ENCODE measurements at places on chromosomes 6 and 20.

DNA sequence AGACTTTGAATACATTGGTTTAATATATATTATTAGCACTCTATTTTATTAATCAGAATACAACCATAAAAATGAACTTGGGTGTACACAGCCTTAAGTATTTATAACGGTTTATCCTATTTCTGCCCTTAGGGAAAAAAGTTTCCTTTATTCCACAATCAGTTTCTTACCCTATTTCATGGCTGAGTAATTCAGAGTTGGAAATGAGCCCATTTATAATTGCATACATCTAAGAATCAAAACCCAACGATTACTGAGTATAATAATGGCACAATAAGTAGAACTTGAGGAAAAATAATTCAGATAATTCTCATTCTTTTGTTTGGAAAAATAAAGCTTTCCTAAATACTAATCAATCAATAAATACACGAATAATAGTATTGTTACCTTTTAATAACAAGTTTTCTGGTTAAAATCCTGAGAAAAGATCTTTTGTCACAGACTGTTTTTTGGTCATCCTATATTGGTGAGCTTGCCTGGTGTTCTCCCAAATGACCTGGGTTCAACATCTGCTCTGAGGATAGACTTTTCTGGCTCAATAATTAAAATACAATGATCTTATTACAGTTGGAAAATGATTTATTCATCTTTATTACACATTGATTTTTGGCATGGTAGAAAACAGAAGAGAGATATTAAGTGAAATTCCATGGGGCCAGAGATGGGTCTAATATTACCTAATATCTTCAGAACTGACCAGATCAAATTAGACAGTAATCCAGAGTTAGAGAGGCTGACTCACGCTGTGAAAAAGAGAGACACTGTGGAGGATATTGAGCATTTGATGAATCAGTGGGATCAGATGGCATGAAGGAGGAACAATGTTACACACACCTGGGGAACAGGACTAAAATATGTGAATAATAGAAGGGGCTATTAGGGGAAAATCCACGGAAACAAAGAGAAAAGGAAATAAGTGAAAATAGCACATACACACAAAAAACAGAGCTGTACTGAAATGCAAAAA is 162.1 kb upstream of the TBX18 start:
- DNase-seq, result no peak

GRCh38 chr6:69784595-69785377 is 12.0 kb downstream of the LMBRD1 start:
- DNase-seq, result no peak

GRCh38 chr20:19098806-19099578 is 113.5 kb upstream of the SLC24A3 start:
- DNase-seq, result no peak

DNA sequence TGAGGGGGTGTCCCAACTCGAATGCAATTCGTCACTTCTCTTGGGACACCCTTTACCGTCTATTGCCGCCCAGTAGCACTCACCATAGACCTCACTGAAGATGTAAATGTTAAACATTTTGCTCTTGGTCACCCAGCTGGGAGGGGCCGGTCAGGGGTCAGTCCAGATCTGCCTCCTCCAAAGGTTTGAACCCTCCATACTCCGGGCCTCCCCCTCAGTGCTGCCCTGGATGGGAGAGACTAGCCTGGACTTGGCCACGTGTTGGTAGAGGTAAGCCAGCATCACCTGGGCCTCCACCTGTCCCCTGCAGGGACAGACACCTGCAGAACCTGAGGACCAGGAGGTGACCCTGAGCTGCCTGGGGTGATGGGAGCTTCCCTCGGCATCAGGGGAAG is 5.0 kb upstream of the MYT1 start:
- no peak for DNase-seq

- no peak for DNase-seq
Observed at GRCh38 chr20:8646033-8646441, 422.9 kb upstream of the PLCB4 start.

- peak; percentile 38 for DNase-seq
Observed at GRCh38 chr6:143337201-143337949, 113.1 kb downstream of the ADAT2 start.

DNA sequence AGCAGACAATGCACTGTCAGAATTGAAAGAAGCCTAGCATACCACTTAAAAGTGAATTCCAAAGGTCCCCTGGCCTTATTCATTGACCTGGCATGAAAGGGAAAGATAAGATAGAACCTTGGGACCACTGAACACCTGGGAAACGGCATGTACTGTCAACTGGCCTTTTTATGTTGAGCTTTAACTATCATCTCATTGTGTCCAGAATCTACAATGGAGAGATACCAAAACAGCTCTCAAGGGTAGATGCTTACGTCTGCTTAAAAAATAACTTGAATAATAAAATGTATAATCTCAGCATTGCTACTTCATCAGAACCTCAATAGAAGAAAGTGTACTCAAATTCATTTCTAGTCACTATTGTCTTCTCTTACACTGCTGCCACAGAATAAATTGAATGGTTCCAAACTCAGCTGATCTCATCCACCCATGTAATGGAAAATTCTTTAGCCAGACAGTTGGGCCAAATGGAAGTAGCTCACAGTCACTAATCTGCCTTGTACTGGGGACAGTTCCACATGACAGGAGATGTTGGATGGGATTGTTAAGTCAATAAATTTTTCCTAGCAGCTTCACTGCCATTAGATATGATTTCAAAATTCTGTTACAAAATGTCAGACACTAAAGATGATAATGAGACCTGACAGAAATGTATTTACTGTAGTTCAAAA is 93.8 kb downstream of the MLIP start:
- no peak for DNase-seq

DNA sequence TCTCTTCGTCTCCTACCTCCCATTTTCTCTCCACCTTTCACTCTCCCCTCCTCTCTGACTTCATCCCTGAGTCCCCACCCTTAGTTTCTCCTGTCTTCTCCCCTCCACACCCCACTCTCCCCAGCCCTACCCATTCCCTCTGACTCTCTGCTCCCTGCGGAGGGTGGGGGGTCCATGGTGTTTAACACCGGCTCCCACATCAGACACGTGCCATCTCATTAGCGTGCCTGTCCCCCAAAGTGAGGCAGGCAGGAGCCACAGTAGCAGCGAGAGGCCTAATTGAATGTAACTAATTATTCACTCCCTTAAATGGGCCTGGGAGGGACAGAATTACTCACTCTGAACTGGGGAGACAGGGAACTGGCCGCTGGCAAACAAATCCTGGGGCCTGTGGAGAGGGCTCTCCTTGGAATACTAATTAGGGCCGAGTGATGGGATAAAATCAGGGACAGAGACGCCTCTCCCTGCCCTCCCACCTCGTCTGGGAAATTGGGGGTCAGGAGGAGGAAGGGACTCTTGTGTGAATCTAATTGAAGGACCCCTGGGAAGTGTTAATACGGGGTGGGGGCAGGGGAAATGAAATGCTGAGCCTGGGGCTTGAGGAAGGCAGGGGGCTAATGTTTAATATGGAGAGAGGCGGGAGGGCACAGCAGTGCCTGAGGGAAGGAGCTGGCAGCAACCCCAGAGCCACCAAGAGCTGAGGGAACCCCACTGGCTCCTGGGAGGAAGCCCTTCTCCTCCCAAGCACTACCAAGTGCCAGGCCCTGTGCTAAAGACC is 17.9 kb downstream of the CD40 start:
- no peak for DNase-seq

GRCh38 chr6:27839626-27840475 is 72.3 kb downstream of the OR2B2 start:
- DNase-seq, result no peak

- no peak for DNase-seq
Observed at GRCh38 chr20:36370991-36371790, 65.1 kb downstream of the DLGAP4 start.

DNA sequence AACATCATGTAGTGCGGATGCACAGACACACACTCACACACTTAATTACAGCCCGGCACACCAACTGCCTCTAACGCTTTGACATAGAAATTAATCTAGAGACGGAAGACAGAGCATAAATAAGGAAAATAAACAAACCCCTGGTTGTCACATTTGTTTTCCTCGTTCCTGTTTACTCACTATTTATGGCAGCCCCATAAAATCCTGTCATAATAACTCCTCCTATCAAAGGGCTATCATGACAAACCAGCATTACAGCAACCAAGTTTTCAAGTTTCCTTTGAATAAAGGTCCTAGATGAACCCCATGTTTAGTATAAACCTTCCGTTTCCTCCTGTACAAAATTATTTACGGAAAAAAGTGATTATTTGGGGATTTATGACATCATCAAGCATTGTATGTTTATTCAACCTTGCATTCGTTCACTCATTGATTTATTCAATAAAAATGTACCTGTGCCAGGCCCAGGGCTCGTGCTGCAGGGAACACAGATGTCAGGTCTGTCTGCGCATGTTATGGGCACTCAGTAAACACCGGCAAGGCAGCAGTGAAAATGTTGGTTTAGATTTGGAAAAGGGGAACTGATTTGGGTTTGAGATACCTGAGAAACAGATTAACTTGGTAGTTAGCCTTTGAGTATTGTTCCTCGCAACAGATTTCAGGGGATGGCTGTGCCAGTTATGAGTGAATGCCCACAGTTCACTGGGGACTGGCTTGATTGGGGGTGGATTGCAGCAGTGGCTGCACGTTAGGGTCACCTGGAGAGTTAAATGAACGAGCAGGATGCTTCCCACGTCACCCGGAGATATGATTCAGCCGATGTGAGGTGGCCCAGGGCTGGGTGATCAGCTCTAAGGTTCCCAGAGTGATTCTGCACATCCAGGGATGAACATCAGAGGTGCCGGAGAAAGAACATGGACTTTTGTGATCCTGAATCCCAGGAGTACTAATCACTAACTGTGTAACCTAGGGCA is 295.3 kb upstream of the FOXQ1 start:
- no peak for DNase-seq

DNA sequence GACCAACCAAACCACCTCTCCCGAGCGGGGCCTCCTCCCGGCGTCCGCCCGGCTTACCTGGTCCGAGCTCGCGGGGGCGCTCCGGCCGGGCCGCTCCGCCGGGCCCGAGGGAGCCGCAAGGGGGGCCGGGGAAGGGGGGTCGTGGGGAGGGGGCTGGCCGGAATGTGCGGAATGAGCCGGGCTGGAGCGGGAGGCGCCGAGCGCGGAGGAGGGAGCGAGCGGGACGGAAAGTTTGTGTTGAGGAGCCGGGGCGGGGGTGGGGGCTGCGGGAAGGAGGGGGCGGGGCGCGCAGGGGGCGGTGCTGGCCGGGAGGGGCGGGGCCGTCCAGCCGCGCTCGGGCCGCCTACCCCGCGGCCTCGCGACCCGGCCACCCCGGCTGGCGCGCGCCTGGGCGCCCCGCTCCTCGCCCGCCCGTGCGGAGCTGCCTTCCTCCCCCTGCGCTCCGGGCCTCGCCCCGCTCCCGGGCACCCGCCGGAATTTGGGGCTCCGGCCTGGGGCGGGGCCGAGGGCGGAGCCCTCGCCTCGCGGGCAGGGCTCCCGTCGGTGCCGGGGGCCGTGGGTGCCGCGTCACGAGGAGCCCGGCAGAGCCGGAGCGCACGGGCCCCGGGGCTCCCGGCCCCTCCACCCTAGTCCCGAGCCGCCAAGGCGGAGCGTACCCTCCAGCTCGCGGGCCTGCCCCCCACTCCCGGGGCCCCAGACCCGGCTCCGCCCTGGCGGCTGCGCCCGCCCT is at the start of gene TEAD3:
TEAD3 (minus strand) TSS at position 239 of the 730 bp plus-strand sequence.
- peak; percentile 37 for DNase-seq

- no peak for DNase-seq
Observed at GRCh38 chr20:11917663-11918062, at the start of gene BTBD3. TSS of gene BTBD3 (plus strand) at chr20:11917893. CDS start at chr20:11918276, 383 bp downstream.

DNA sequence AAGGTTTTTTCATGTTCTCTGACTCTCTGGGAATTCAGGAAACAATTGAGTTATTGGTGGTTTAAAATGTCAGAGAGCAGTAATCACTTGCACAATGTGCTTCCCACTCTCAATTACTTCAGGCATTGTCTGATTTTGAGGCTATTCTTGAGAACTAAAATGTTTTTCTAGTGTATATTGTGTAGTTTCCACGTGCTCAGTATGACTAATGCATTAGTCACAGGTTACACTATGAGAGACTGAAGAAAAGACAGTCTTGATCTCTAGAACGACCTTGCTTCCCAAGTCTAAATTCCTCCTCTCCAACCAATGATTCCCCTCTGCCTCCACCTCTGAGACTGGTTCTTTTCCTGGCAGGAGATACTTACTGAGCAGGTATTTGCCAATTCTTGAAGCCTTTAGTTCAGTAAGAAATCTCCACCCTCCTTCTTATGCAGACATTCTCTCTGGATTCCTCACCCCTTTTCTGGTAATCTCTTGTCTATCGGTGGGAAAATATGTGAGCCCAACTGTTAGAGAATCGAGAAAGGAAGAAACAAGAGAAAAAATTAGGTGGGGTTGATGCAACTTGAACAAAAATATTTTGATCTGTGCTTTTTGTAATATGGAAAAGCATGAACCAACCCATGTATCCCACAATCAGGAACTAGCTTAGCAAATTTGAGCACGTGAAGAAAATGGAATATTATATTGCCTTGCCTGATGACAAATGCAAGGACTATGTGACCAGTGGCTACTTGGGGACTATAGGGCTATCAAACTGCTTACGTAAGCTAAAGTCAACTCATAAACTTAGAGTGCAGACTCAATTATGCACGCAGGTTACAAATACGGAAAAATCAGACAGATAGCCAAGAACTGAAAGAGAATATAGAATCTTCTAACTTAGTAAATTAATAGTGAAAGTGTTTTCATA is 61.1 kb upstream of the SLC22A16 start:
- no peak for DNase-seq

Data from activated naive CD4-positive, alpha-beta T cell (primary cell).